ENCODE measurements at places on chromosomes 5 and 9.

DNA sequence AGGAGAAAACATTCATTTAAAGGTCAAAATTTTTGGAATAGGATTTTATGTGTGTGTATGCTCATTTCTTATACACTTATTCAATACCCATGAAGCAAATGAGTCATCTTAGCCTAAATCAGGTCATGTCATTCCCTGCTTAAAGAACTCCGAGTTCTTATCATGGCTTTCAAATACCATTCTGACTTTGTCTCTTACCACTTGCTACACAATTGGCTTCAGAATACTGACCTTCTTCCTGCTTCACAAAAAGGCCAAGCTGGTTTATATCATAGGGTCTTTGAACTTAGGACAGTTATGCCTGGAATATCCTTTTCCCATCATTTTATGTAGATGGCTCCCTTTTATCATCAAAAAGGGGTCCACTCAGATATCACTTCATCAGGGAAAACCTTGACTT, 652.2 kb upstream of the WWC1 start:
- no peak for DNase-seq

- DNase-seq: no peak
These were observed 499.2 kb downstream of the BNC2 start for GRCh38 chr9:16371306-16371705.

GRCh38 chr5:174457141-174457678, 267.2 kb upstream of the MSX2 start:
- no peak for DNase-seq

GRCh38 chr5:25150819-25151218, 506.0 kb upstream of the CDH10 start:
- DNase-seq: no peak

- DNase-seq: no peak
These were observed 113.6 kb downstream of the EFNA5 start for GRCh38 chr5:107557051-107557658.

DNA sequence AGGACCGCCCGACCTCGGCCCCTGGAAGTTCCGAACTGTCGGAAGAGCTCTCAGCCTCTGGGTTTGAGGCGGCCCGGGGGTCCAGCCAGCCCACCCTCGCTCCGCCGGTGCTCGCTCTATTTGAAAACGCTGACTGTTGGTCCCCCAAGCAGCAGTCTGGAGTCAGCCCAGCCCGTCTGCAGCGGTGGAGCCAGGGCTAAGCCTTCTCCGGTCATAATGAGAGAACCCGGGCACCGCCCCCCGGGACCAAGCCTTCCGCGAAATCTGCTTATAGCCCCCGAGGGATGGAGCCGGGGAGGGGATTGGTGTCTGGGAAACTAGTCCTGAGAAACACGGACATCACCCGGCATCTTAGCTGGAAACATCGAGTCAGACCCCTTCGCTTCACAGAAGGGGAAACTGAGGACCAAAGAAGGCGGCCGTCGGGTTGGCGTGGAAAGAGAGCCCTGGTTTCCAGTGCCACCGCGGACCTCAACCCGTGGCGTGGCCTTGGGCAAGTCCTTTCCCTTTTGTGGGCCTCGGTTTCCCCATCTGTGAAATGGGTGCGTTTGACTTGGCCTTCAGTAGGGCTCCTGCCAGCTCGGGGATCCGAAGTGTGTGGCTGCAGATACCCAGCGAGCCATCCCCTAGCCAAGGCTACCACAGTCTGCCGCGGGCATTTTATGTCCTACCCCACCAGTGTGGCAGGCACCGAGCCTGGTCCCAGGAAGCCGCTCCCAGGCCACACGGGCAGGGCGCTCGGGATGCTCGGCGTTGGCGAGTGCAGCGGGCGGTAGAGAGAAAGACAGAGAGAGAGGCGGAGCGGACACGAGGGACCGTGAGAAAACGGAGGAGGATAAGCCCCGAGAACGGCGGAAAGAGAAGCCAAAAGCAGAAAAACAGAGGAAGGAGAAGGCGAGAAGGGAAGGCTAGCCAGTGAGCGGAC, 857 bp downstream of the ADAM19 start:
- peak; percentile 13 for DNase-seq

DNA sequence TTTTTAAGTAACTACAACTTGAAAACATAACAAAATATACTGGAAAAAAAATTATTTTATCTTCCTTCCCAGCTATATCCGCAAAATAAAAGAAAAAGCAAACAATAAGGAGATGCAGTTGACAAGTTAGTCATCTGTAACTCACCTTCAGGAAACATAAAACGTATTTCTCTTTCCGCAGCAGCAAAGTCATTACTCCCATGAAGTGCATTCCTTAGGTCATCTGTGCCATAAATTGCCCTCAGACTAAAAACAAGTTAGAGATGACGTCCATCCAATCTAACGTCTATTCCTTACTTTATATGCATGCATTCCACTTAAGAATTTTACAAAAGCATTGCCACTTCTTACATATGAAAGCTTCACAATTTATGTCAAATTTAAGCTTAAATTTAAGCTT, 10.9 kb downstream of the NME5 start:
- no peak for DNase-seq

DNA sequence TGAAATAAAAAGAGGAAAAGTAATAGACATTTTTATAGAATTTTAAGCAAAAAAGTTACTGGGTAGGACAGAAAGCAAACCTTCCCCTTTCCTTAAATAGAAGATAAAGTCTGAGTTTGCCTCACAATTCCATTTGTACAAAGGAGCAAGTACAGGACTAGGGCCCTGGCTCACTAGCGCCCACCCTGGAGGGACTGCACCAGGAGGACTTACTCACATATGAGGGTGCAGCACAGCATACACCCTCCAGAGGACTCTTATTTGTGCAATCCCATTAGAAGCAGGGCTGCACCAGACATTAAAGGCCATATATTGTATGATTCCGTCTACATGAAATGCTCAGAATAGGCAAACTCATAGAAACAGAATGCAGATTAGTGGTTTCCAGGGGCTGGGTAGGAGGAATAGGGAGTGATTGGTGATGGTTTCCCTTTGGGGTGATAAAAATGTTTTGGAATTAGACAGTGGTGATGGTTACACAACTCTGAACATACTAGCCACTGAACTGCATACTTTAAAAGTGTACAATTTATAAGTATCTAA, 4.5 kb downstream of the REEP5 start:
- no peak for DNase-seq

GRCh38 chr9:18319918-18320445, 154.0 kb upstream of the ADAMTSL1 start:
- DNase-seq: no peak

DNA sequence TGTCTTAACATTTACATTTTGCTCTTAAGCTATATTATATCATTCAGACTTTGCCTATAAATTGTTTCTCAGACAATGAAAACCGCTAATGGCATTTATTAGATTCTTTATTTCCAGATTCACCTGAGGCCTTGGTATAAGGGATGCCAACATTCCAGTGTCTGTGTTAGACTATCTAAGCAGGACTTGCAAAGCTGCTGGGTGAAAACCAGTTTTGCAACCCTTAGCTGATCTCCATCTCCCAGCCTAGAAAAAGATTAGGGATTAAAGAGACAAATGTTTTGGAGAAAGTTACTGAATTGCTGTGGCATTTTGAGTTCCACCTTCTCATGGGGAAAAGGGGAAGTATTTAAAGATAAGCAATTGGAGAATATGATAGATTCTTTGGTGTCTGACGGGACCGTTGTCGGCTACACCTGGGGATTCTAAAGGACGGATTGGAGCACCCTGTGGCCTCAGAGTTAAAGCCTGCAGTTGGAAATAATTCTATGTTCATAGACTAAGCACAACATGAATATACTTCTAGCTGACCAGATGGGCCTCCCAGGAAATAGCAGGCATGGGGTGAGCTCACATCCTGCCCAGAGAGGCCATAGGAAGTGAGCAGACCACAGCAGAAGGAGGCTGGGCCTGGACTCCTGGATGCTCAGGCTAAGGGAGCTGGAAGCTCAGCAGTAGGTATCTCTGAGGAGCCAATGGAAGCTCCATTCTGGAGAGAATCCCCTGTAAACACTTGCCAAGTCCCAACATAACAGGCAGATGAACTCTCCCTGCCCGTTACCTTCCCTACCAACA, 21.8 kb downstream of the ENTREP1 start:
- DNase-seq: no peak

DNA sequence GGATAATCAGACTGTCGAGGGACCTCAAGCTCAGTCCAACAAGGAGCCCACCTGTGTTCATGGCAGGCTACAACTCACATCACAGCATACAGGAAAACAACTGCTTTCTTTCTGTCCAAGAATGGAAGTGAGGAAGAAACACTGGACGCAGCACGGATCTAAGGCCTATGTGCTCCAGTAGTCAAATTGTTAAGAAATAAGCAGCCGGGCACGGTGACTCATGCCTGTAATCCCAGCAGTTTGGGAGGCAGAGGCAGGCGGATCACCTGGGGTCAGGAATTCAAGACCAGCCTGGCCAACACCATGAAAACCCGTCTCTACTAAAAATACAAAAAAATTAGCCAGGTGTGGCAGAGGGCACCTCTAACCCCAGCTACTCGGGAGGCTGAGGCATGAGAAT, 427.8 kb downstream of the BNC2 start:
- no peak for DNase-seq

GRCh38 chr9:35907711-35908503, 1.4 kb upstream of the SPAAR start:
- no peak for DNase-seq

DNA sequence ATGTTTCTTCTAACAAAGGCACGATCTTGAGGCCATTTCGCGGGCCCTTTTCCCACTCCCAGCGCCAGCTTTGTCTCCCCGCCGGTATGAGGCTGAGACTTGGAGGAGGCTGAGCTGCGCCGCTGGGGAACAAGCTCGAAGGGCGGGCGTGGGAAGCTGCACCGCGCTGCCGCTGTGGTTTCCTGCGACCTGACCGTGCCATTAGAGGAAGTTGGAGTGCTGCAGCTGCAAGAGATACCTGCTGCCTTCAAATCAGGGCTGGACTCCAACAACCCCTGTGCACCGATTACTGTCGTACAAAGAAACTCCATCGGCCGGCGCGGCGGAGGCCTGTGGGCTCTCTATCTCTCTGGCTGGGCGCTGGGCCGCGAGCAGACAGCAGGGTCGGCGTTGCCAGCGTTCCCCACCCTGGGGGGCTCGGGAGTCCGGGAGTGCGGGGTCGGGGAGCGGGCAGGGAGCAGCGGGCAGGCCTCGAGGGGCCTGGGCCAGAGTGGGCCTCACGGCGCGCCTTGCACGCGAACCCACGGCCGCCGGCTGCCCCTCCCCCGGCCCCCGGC, 1.3 kb upstream of the ERBIN start:
- peak; percentile 66 for DNase-seq

DNA sequence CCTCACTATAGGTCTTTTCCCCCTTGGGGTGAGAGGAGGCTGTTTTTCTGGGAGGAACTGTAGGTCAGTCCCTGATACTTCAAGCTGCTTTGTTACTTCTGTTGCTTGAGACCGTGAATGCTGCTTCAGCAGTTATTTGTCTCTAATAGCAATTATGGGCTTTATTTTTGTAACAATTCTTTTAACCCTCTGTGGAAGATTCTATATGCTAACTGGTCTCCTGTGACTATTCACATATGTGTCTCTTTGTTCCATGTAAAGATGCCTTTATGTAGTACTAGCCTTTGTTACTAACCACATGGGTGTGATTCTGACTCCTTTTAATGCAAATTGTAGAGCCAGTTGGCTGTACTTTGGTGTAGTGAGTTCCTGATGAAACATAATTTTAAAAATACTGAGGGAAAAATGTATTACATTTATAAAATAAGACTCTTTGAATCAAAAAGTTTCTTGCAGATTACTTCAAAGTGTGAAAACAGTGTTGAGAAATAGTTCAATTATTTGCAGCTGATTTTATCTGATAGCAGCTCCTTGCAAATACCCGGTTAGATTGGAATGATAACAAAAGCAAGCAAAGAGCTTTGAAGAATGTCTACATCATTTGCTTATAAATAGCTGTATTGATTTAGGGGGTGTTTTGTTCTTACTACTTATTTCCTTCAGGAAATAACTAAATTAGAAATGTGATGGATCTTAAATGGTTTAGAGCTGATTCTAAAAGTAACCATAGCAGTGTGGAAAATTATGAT, 46.6 kb downstream of the ANGPTL2 start:
- no peak for DNase-seq

DNA sequence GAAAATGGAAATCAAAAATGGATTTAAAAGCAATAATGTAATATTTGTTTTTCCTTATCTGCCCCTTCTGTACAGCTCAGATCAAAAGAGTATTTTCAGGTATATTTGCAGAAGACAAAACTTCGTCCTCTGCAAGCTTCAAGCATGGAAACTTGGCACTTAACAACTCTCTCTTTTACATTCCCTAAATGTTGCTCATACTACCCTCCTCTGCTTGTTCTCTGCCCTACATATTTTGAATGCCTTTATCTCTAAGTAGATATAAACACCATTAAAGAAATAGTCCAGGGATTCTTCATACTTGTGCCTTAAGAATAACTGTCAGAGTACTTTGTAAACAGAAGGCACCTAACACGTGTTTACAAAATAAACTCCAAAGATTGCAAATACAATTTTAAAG, 19.2 kb upstream of the SMC2 start:
- no peak for DNase-seq

GRCh38 chr9:21395778-21396717, 10.8 kb upstream of the IFNA2 start:
- DNase-seq: peak; percentile 35

DNA sequence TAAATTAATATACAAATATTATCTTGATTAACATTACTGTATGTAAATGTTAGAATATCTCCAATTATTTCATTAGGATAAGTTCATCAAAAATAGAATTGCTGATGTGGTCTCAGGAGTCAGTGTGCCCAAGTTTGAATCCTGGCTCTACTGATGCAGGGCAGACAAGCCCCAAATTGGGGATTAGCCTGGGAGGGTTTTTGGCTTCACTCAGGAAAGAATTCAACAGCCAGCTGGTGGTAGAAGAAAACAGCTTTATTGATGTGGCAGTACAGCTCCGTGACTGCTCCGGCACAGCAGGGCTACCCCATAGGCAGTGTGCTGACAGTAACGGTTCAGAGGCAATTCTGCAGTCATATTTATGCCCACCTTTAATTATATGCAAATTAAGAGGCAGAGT, 32.5 kb downstream of the COL27A1 start:
- no peak for DNase-seq

- no peak for DNase-seq
These were observed 72.3 kb downstream of the C9orf153 start for GRCh38 chr9:86187121-86187520.

DNA sequence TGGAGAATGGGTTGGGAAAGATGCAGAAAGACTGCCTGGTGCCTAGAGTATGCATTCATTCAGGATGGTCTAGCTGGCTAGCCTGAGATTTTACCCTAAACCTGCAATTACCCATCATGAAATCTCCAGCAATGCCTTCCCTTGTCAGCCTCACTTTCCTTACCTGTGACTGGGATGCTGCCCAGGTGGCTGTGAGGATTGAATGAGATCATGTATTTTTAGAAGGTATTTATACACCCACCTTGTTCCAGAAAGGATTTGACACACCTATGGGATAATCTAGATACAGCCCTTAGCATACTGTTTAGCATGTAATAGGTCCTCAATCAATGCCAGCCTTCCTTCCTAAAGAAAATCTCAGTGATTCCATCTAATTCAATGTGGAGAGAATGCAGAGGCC, 561.4 kb downstream of the CDK5RAP2 start:
- DNase-seq: no peak

GRCh38 chr9:92299116-92299515, 5.6 kb upstream of the IARS1 start:
- no peak for DNase-seq

GRCh38 chr5:168263121-168263520, 28.3 kb upstream of the WWC1 start:
- DNase-seq: no peak

Measured in stimulated activated naive CD4-positive, alpha-beta T cell treated with Interleukin-2 at 50 U/mL for 16 hours (primary cell).